ENCODE measurements at places on chromosomes 3 and 15.
A peak's percentile ranks its signal among the peaks of the same experiment; 100 is the strongest.

DNA sequence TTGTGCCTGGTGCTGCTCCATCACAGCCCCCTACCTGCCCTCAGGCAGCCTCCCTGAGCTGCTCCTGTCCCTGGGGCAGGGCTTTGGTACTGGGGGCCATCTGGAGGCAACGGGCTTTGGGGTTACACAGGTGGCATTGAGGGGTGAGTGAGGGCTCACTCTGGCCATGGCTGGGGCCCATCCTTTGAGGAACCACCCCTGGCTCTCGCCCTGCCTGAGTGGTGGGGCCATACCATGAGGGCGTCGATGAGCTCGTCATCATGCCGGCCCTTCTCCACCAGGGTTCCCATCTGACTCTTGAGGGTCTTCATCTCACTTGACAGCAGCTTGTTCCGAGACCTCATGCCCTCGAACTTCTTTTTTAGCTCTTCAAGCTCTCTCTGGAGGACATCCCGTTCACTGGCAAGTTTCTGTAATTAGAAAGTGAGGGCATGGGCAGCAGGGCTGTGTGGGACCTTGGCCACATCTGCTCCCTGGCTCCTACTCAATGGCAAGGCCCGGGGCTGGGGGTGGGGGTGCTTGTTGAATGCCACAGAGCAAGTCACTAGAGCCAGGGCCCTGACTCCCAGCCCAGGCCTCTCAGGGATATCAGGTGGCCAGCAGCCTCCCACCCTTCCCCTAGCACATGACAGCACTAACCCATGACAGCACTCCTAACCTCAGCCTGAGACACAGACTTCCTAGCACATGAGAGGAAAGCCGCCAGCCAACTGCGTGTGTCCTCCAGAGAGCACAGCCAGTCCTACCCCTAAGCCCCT lies 33.5 kb downstream of the CCDC13 start:
- peak; percentile 33 for DNase-seq

GRCh38 chr3:179771797-179772196 lies 119.0 kb downstream of the USP13 start:
- no peak for DNase-seq

- DNase-seq: no peak
Measured at GRCh38 chr3:45765266-45765851, 31.0 kb downstream of the SLC6A20 start.

GRCh38 chr15:74055804-74056203 lies 26.5 kb downstream of the GOLGA6A start:
- DNase-seq: no peak

GRCh38 chr15:78372880-78373279 lies 32.7 kb downstream of the CRABP1 start:
- no peak for DNase-seq

- no peak for DNase-seq
Measured at GRCh38 chr3:61857297-61857696, 295.9 kb downstream of the PTPRG start.

- no peak for DNase-seq
Measured at GRCh38 chr3:67297715-67298475, 299.8 kb downstream of the KBTBD8 start.

GRCh38 chr15:69071260-69071659 lies 56.8 kb downstream of the NOX5 start:
- DNase-seq: no peak
